Stimulated activated CD8-positive, alpha-beta memory T cell treated with anti-CD3 and anti-CD28 coated beads, Interleukin-15, amount 100 ng/mL, for 48 hours (primary cell): ENCODE measurements at places on chromosomes 12 and 14.

GRCh38 chr12:62466018-62466593, 520 bp upstream of the MON2 start:
- no peak for DNase-seq

GRCh38 chr14:57317248-57317833, 48.6 kb downstream of the AP5M1 start:
- peak; percentile 14 for DNase-seq

DNA sequence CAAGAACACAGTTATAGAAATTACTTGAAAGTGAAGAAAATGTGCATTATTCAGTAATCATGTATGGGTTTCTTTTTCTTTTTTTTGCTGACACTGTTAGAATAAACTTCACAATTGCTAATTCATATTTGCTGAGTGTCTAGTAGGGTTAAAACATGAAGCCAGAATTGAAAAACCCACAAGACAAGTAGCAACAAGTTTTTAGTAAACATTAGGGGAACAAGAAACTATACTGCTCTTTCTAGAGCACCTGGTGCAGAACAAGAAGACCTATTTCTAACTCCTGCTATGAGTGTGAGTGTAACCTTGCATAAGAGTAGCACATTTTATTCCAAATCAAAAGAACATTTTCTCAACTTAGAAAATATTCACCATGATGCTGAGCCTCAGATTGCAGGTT, 83.2 kb downstream of the ITPR2 start:
- DNase-seq, result no peak

DNA sequence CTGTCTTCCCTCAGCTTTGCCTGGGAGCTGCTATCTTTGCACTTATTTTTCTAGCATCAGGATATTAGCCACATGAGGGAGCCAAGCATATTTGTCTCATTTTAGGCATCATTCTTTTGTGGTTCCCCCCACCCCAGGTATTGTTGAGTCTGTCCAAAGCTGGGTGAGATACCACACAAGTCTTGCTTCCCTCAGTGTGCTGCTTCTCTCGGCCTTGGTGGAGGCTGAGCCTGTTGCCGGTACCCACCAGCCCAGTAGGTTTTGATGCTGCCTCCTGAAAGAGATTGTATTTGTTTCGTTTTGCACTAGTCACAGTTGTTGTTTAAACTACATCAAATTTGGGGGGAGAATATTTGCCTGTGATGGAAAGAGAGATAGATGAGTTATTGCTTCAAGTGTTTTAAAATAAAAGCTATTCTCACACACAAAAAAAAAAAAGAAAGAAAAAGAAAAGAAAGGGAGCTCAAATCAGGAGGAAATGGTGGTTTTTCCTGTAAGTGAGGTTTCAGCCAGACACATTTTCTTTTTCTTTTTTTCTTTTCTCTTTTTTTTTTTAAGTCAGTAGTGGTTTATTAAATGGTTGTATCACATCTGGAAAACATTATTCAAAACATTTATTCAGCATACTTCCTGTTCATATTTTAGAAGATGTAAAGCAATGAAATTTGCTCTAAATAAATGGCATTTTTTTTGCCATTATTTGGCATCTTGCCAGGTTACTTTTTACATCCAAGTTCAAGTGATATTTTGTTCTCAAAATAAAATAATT, 58.5 kb downstream of the SLC4A8 start:
- DNase-seq, result peak; percentile 5

- no peak for DNase-seq
These were observed 1314.6 kb downstream of the TMEM121 start for GRCh38 chr14:106840991-106841390.

DNA sequence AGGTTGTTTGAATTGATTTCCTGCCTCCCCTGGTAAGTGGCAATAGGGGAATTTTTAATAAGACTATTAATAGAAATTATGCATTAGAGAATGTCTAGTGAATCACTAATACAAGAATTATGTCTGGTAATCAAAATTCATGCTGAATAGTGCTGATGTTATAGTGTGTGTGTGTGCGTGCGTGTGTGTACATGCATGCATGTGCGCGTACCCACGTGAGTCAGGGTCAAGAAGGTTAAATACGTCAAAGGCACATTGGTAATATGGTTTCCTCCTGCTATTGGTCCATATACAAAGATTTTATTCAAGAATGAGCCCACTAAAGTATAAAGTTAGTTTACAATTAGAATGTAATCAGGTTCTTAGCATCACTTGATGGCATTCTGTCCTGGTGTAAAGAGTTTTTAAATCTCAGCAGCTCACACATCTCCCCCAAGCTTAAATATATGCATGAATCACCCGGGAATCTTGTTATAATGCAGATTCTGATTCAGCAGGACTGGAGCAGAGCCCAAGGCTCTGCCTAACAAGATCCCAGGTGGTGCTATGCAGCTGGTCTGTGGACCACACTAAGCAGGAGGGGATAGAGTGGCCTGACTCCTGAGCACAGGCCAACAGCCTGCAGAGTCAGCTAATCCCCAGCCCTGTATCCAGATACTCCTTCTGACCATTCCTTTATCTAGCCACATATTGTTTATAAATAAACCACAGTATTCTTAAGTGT, 43.9 kb downstream of the TTC9 start:
- DNase-seq, result no peak

DNA sequence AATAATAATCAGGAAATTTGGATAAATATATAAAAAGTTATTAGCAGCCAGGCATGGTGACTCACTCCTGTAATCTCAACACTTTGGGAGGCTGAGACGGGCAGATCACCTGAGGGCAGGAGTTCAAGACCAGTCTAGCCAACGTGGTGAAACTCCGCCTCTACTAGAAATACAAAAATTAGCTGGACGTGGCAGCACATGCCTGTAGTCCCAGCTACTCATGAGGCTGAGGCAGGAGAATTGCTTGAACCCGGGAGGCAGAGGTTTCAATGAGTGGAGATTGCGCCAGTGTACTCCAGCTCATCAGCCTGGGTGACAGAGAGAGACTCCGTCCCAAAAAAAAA, 64.5 kb downstream of the SYT1 start:
- DNase-seq, result no peak

- no peak for DNase-seq
These were observed 28.0 kb downstream of the TTLL5 start for GRCh38 chr14:75689012-75689411.

DNA sequence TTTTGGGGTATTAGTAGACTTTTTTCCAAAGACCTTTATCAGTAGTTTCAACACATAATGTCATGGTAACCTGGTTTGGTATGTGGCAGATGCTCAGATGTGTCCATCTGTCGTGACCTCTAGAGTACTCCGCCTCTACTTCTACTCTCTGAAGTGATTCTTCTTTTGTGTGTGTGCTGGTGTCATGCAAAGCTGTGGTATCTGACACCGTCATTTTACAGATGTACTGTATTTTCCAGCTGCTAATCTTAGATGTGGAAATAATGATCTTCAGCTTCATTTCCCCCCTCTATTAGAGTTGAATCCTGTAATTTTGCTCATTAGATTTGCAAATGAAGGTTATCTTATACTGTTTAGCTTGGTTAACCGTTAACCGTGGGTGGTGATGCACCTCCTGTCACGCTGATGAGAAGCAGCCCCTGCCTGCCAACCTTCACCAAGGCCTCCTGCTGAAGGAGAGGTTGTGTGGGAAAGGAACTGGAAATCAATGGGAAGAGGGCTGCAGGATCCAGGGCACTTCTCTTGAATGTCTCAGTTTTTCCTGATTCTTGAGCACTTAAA, 222.4 kb upstream of the AMIGO2 start:
- DNase-seq, result no peak

- DNase-seq, result no peak
These were observed 60.9 kb upstream of the DUSP6 start for GRCh38 chr12:89413234-89413633.

GRCh38 chr14:98949481-98950135, 322.4 kb downstream of the BCL11B start:
- no peak for DNase-seq

- DNase-seq, result no peak
These were observed 17.9 kb upstream of the TFCP2 start for GRCh38 chr12:51190820-51191219.

DNA sequence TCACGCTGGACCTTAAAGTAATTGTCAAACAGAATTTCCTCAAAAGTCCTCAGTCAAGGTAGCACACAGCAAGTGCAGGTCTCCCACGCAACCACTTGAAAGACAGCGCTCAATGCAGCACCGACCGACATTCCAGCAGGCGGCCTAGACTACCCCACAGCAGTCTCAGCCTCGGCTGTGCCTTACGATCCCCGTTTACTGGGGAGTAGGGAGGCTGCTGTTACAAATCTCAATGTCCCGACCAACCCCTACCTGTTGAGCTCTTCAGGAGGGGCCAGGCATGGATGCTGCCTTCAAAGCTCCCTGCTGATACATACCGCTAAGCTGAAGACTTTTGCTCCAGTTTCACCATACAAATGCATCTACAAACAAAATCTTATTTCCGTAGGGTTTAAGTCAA, 21.8 kb downstream of the VPS37B start:
- peak; percentile 37 for DNase-seq

DNA sequence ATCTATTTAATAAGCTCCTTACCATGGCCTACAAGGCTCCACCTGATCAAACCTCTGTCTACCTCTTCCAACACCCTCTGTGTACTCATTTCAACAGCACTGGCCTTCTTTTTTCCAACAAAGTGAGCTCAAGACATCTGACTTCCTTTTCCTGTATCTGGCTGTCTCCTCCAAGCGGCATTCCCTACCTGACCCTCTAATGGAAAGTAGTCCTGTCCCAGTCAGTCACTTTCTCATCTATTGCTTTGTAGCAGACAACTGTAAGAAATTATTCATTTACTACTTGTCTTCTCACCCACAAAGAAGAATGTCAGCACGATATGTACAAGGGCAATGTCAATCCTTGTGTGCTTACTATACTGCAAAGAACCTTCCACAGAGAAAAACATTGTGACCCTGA, 149.6 kb downstream of the MED13L start:
- DNase-seq, result no peak

DNA sequence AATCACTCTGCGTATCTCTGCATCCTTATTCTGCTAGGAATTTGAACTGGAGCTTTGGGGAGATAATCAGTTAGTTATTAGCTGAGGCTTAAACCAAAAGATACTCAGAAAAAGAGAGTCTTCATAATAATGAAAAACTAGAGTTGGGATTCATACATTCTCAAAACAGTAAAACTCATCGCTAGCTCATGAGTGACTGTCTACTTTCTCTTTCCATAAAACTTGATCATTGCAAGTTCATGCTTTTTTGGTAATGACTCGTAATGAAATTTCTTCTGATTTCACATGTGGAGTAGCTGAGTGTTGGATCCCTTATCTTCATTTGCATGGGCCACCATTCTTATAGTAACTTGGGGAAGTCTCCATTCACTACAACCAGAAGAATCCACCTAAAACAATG, 397.7 kb downstream of the PDZRN4 start:
- no peak for DNase-seq

DNA sequence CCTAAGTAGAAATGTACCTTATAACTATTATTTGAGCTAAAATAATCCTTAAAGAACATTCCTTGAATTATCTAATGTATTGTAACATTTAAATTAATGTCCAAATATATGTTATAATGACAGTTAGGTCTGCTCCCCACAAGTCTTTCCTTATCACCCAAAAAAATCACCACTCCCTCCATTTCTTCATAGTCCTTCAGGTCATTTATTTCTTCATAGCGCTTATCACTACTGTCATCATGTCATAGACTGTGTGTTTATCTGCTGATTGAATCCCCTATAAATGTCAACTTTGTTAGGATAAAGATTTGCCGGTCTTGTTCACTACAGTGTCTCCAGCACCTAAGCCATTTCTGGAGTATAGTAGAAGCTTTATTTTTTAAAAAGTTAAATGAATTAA, 12.0 kb downstream of the LUM start:
- DNase-seq, result no peak

DNA sequence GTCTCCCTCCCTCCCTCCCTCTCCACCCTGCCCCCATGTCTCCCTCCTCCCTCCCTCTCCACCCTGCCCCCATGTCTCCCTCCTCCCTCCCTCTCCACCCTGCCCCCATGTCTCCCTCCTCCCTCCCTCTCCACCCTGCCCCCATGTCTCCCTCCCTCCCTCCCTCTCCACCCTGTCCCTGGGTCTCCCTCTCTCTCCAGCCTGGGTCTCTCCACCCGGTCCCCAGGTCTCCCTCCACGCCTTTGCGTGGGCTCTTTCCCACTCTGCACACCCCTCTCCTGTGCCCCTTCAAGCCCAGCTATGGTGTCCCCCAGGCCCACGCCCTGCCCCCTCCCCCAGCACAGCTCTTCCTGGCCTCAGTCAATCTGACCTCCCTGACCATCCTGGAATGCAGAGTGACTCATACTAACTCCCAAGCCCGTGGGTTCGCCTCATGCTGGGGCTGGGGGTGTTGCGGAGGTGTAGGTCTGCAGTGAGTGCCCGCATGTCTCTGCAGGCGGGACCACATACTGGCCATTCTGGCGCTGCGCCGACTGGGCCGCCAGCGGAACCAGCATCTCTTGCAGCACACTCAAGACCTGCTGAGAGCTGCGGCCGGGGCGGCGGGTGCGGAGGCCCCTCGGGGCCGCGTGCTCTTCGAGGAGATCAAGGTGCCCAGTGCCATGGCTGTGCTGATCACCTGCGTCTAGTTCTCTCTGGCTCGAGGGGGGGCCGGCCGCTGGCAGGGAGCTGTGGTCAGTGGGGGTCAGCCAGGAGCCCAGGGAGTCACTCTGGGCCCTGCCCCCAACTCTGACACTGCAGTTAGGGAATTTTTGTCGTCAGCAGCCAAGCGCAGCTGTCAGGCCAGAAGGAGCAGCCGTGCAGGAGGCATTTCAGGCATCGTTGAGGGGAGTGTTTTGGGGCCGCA, 13.5 kb upstream of the TNFAIP2 start:
- no peak for DNase-seq

DNA sequence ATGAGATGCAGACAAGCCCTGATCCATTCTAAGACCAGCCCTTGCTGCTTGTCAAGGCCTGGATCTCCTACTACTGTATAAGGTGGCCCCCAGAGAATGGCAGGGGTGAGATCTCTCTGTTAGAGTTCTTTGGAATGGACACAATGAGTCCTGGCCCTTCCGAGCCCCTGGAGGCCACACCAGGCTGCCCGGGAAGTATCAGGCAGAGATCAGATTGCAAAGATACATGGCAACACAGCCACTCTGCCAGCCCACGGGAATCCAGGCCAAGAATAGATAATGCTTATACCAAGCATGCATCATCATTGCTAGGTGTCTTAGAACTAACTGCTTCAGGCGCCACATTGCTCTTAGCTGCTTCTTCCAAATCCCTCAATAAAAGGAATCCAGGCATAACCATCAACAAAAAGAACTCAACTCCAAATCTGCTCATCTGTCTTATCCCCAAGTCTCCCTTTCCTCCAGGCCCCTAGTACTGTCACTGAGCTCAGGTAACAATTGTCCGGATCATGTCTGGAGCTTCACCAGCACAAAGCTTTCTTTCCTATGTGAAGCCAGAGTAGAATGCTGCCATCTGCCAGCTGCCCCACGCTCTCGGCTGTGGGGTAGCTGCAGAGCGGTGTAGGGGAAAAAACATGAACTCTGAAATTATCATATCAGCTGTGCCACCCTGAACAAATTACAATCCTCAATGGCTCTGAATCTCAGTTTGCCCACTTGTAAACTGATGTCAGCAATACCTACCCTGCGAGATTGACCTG, 5.5 kb upstream of the VASH1 start:
- DNase-seq, result no peak
